Tibial artery (tissue), 4 donors: ENCODE measurements at places on chromosomes 5 and 9.

- no peak for DNase-seq
Observed at GRCh38 chr5:126858441-126858840, 81.5 kb downstream of the LMNB1 start.

DNA sequence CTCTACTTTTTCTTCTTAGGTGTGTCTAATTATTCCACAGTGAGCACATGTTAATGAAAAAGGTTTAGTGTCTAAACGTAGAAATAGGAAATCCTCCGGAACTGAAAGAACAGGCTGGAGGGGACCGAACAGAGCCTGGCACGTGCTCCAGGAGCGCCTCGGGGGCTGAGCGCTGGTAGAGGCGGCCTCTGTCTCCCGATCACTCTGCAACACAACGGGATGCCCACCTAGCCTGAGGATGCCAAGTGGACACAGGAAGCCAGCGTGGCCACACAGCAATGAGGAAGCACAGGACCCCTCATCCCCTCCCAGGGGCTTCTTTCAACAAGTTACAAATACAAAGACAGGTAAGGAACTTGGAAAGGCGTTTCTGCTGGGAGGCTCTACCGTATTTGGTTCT lies 19.4 kb downstream of the TRIM7 start:
- no peak for DNase-seq

- no peak for DNase-seq
Observed at GRCh38 chr5:26148569-26149107, 889.7 kb downstream of the CDH9 start.

- DNase-seq, result no peak
Observed at GRCh38 chr9:14909181-14909580, 1.0 kb downstream of the FREM1 start.

DNA sequence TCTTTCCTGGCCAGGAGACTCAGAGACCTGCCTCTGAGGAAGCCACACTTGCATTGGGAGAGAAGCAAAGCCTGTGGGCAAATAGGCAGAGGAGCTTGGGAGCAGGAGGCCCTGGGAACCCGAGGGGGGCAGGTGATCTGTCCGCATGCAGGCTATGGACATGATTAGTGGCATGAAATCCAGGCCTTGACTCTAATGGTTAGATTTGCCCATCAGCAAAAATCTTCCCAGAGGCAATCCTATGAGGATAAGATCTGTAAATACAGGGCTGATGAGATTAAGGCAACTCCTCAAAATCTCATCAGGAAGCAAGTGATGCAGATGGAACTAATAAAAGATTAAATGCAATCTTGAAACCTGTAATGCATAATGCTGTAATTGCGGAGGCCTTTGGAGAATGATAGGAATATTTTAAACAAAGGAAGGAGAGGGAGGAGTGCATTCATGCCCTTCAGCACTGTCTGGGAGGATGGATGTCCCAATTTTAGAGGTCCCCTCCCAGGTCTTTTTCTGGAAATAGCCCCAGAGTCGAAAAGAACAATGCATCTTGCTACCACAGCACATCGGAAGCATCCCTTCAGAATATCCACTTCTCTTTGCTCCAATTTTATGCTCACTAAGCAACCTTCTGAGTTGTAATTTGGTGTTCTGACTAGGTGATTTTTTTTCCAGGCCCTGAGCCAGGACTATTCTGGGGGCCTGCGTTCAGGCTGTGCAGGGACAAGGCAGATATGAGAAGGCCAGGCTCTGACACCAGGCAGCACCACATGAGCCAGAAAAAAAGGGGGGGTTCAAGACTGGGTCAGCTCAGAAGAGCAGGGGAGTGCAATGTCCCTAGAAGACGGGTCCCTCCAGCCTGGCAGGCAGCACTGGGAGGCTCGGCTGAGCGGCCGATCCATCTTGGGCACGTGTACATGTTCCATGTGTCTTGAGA lies 66.5 kb downstream of the MED10 start:
- no peak for DNase-seq

- DNase-seq, result no peak
Observed at GRCh38 chr5:141514330-141515133, 25.7 kb downstream of the PCDHGC5 start.

GRCh38 chr5:34574936-34575467 lies 81.1 kb upstream of the RAI14 start:
- DNase-seq, result no peak

- DNase-seq, result no peak
Observed at GRCh38 chr9:101029315-101030085, 973 bp downstream of the PLPPR1 start.

GRCh38 chr9:92645041-92645440 lies 24.9 kb downstream of the IPPK start:
- DNase-seq, result no peak

GRCh38 chr9:121974421-121974820 lies 118.7 kb downstream of the TTLL11 start:
- DNase-seq, result no peak

DNA sequence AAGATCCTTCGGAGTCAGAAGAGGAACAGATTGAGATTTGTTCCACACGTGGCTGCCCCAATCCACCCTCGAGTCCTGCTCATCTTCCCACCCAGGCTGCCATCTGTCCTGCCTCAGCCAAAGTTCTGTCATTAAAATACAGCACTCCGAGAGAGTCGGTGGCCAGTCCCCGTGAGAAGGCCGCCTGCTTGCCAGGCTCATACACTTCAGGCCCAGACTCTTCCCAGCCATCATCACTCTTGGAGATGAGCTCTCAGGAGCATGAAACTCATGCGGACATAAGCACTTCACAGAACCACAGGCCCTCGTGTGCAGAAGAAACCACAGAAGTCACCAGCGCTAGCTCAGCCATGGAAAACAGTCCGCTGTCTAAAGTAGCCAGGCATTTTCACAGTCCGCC lies 85.9 kb downstream of the GOLPH3 start:
- no peak for DNase-seq

DNA sequence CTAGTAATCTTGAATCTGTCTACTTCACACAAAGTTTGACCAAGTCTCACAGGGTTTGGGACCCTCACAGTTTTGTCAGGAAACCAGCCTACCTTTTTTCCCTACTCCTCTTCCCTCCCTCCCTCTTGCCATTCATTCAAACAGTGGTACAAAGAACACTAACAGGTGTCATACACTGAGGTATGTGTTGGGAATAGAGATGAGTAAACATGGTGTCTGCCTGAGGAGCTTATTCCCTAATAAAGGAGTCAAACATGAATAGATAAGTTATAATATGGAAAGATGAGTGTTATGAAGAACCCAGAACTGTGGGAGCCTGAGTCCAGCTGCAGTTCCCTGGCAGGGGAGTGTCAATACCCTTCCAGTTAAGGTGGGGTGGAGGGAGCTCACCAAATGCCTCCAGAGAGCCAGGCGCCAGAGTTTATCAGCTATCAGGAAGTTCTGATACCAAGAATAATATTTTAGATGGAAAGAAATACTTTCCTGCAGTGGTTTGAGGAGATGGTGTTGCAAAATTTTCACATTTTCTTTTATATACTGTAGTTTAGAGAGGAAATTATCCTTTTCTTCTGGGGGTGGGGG lies 183.4 kb upstream of the NR3C1 start:
- DNase-seq, result no peak

DNA sequence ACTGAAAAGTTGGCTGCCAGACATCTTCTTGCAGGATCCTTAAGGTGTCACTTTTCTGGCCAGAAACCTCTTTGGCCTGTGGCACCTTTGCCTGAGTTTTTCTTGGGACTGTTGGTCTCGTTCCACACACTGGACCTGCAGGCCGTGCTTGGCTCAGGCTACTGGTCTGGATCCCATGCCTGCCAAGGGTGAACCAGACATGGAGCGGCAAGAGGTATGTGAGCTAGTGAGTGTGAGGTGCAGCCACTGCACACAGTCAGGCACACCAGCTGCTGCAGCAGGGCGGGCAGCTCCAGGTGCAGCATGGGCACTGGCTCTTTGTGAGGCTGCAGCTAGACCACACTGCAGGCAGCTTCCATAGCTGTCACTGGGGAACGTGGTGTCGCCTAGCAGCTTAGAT lies 47.9 kb downstream of the NDUFAF2 start:
- DNase-seq, result no peak

DNA sequence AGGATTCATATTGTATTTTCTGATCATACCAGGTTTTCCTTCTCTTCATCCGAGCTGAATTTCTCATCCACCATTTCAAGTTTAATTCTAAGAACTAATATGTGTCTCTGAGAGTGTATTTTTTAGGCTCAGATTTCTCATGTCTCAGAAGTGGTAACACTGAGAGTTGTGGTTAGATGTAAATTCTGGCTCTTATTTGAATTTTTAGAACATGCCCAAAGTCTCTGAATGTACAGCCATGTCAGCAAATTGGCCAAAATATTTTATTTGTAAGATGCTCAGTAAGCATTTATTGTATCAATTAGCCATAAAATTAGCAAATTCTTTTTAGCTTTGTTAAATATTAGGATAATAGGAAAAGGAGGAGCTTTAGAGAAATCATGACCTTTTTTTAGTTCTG lies 16.6 kb downstream of the SV2C start:
- DNase-seq, result no peak

DNA sequence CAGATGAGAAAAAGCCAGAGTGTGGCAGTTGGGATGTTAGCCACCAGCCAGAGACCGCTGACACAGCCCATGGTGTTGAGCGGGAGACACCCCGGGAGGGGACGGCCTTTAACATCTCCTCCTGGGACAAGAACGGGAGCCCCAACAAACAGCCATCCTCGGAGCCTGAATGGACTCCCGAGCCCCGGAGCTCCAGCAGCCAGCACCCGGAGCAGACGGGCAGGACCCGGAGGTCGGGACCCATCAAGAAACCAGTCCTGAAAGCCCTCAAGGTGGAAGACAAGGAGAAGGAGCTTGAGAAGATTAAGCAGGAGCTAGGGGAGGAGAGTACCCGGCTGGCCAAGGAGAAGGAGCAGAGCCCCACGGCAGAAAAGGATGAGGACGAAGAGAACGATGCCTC lies 28.0 kb upstream of the POMT1 start:
- no peak for DNase-seq

- DNase-seq, result no peak
Observed at GRCh38 chr5:32461441-32462120, 17.0 kb upstream of the ZFR start.

- no peak for DNase-seq
Observed at GRCh38 chr5:160315968-160316367, 3.6 kb upstream of the CCNJL start.

DNA sequence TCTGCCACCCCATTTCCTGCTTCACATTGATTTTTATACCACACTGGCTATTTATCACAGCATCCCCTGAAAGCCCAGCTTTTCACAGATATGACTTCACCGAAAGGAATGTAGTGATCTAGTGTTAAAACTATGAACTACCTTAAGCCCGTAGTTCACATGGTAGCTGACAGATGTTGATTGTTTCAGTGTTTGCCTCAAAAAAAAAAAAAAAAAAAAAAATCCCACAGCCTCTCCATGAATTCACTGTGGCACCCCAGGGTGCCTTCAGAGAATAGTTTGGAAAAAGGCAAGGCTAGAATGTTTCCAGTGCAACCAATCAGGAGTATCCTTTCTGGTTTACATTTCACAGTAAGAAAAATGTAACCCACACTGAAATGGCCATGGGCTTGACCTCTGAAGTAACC lies 37.1 kb downstream of the GLIS3 start:
- no peak for DNase-seq

DNA sequence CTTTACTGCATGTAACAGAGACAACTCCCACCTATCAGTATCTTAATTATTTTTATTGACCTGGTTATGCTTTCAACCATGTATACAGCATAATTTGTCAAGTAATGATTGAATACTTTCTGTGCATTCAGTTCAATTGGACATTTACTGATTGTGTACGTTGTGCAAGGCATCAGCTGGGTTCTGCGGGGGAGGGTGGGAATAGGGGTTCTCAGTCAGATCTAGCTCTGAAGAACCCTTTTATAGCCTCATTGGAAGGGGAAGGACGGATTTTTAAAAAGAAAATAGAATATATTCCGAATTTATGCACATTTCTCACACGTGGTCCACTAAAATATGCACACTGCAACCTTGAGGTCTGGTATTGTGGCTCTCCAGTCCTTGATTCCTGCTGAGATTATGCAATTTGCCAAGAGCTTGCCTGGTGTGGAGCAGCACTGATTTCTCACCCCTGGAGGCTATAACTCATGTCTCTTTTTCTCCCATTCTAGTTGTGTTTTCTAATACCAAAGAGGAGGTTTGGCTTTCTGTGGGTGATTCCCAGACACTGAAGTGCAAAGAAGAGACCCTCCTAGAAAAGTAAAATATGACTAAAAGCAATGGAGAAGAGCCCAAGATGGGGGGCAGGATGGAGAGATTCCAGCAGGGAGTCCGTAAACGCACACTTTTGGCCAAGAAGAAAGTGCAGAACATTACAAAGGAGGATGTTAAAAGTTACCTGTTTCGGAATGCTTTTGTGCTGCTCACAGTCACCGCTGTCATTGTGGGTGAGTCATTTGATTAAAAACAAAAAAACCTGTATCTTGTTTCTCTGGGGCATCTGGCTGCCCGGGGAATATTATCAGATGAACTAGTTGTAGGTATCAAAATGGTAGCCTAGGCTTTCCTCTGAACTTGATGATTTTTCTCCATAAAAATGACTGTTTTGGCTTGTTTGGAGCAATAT lies 1.7 kb downstream of the SLC1A3 start:
- DNase-seq, result no peak
